Neural crest cell (in vitro differentiated cells): ENCODE measurements at places on chromosomes 5 and 9.

DNA sequence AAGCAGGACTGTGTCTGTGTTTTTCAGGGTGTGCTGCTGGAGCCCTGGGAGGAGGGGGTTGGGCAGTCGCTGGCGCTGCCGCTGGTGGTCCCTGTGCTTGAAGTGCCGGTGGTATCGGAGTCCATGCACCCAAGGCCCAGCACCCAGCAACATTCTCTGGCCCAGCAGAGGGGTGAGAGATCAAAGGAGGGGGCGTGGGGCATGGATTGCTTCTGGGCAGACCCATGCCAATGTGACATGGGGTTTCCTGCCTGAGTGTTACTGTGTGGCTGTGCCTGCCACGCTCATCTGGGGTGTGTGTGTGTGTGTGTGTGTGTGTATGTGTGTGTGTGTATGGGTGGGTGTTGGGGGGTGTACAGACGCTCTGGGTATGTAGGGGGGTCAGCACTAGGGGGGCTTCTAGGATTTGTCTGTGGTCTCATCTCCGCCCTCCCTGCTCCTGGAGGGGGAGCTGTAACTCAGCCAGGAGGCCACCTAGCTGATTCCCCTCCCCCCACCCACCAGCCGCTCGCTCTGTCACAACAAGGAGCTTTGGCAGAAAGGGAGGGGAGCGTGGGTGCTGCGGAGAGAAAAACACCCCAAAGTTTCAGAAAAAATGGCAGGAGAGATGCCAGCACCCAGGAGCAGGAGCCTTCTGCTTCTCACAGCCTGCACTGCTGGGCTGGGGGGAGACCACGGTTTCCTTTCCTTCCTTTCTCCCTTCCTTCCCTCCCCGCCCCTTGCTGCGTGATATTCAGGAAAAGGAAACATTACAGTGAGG, 35.9 kb upstream of the HSPA9 start:
- no peaks in the 10 kb centered on the region for H3K27me3 ChIP-seq
- H3K4me3 ChIP-seq, result peak overlapping the region; percentile 63
- peak; percentile 41 for DNase-seq
- peaks cover 44% of the 10 kb centered on the region for H3K4me1 ChIP-seq
- no peaks in the 10 kb centered on the region for H3K36me3 ChIP-seq

GRCh38 chr5:74356009-74356695, 284.4 kb downstream of the ENC1 start:
- H3K27me3 ChIP-seq, result no peaks in the 10 kb centered on the region
- no peaks in the 10 kb centered on the region for H3K36me3 ChIP-seq
- no peak for DNase-seq
- H3K27ac ChIP-seq, result no peak overlapping the region
- H3K4me1 ChIP-seq, result peaks cover 14% of the 10 kb centered on the region

DNA sequence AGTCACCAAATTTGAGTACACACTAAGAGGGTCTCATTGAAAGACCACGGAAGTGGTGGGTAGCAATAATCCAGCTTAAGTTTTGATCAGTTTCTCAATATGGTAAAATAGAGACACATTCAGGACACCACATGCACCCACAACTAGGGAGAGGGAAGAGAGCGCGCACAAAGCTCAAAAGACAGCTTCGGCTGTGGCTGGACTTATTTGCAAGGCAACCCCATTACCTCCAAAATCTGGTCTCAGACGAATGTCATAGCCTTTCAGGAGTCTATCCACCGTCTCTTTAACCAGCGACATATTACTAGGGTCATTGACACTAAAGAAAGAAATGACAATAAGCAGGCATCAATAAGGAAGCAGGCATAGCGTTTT, 443 bp downstream of the GABRB2 start:
- H3K27ac ChIP-seq, result no peak overlapping the region
- peak overlapping the region; percentile 89 for H3K4me3 ChIP-seq
- peaks cover 93% of the 10 kb centered on the region for H3K27me3 ChIP-seq
- peaks cover 24% of the 10 kb centered on the region for H3K4me1 ChIP-seq

GRCh38 chr5:179294131-179294780, 51.0 kb downstream of the ADAMTS2 start:
- no peaks in the 10 kb centered on the region for H3K27me3 ChIP-seq
- H3K36me3 ChIP-seq, result no peaks in the 10 kb centered on the region
- no peak overlapping the region for H3K27ac ChIP-seq
- no peak overlapping the region for H3K4me3 ChIP-seq

DNA sequence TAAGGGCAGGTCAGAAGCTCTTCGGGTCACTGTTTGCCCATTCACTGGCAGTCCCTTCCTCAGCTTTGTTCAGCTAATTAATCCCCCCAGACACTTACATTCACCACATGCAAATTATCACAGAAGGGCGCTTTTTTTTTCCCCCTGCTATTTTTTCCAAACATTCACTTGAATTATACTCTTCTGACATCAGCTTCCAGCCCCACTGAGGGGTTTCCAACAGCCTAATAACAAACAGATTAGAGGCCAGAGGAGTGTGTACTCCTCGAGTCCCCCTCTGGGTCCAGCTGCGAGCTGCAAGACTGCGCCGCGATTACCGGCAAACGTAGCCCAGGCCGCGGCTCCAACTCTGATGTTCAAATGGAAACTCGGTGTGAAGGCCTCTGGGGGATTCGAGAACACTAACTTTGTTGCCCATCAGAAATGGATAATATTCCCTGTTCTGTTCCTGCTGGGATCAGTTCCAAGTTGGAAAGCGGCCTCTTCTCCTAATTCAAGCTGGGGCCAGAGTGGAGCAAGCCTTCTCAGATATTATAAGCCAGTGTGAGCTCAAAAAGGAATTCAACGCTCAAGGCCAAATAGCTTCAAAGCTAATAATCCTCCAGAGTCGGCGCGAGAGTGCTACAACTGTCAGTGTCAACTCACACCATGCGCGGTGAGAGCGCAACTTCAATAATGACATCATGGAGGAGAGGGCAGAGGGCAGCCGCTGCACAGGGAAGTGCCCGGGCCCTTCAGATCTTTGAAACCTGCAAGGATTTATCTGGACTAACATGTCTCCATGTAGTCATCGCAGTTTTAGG, 560.8 kb downstream of the BNC2 start:
- H3K4me3 ChIP-seq, result peak overlapping the region; percentile 17
- no peak for DNase-seq
- H3K27ac ChIP-seq, result no peak overlapping the region
- H3K36me3 ChIP-seq, result no peaks in the 10 kb centered on the region
- H3K27me3 ChIP-seq, result no peaks in the 10 kb centered on the region

- no peaks in the 10 kb centered on the region for H3K27me3 ChIP-seq
- no peak overlapping the region for H3K27ac ChIP-seq
- no peak overlapping the region for H3K4me3 ChIP-seq
- DNase-seq, result no peak
- H3K4me1 ChIP-seq, result peaks cover 6% of the 10 kb centered on the region
Observed at GRCh38 chr5:81639556-81639955, 111.3 kb downstream of the SSBP2 start.

GRCh38 chr5:9724707-9725106, 94.6 kb upstream of the TAS2R1 start:
- H3K4me3 ChIP-seq, result no peak overlapping the region
- no peak overlapping the region for H3K27ac ChIP-seq
- no peaks in the 10 kb centered on the region for H3K36me3 ChIP-seq
- no peaks in the 10 kb centered on the region for H3K27me3 ChIP-seq
- no peak for DNase-seq

DNA sequence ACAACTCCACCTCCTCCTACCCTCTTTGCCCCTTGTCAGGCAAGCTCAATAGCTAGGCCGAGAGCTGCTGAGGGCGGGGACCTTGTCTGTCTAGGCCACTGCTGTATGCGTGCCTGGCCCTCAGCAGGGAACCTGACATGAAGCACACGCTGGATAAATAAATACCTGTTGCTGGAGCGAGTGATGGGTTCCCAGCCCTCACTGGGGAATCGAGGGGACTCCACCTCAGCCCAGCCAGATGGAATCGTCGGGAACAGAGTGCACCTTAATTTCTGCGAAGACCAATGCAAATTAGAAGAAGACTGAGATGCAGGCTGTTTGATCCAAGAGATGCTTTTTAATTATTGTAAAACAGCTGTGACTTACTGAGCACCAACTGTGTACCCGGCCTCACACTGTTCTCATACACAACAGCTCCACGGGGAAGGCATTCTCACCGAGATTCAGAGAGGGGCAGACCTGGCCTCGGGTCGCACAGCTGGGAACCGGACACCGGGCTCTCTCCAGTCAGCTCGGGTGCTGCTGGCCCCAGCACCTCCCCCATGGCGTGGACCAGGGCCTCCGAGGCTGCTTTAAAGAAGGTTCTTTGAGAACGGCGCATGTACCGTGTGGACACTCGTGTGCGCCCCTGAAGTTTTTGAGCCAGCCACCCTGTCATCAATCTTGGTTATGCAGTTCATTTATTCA, 109.7 kb upstream of the IER5L start:
- DNase-seq, result no peak
- no peak overlapping the region for H3K27ac ChIP-seq
- H3K36me3 ChIP-seq, result no peaks in the 10 kb centered on the region
- peaks cover 31% of the 10 kb centered on the region for H3K4me1 ChIP-seq
- no peak overlapping the region for H3K4me3 ChIP-seq

GRCh38 chr9:76650692-76651091, 113.5 kb upstream of the PCA3 start:
- H3K4me1 ChIP-seq, result peaks cover 28% of the 10 kb centered on the region
- no peak for DNase-seq
- no peak overlapping the region for H3K27ac ChIP-seq
- no peak overlapping the region for H3K4me3 ChIP-seq

DNA sequence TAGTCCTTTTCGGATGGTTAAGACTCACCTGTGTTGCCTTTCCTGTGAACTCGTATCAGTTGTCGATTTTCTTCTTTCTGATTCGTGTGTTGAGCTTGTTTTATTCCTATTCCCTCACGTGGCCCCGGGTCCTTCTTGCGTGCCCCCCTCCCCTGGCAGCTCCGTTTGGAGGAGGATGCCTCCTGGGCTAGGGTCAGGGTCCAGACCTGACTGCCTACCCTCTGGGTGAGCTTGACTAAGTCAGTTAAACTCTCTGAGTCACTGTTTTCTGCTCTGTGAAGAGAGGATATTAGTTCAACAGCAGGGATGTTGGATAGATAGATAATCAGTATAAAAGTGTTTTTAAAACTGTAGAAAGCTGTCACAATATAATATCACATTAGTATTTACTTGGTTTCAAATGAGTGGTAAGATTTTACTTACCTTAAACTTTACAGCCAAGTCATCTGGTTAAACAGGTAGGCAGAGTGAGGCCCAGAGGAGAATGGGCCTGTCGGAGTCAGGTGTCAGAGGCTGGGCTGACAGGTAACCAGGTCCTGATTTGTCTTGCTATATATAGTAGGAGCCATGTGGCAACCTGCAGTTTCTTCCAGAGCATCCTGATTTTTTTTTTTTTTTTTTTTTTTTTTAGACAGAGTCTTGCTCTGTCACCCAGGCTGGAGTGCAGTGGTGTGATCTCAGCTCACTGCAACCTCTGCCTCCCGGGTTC, 24.2 kb downstream of the PPARGC1B start:
- H3K4me3 ChIP-seq, result no peak overlapping the region
- no peak overlapping the region for H3K27ac ChIP-seq

DNA sequence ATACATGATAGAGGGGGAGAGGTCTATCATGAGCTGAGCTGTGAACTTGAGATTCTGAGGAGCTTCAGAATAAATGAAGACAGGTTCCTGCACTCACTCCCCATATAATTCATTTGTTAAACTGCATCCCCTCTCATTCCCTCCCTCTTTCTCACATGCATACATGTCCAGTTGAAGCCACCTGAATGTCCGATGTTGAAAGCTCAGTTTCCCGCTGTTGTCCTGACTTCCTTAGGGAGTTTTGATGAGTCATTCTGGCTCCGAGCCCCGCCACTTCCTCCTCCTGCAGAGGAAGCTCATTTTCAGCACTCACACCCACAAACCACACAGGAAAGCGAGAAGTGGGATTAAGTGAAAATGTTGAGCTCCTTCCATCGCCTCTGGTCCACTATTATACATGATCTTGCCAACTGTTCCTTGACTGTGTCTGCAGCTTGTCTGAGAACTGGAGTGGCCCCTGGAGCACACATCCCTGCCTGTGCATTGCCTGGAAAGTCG, 121.2 kb downstream of the CEMIP2 start:
- H3K27me3 ChIP-seq, result no peaks in the 10 kb centered on the region
- no peaks in the 10 kb centered on the region for H3K36me3 ChIP-seq
- H3K4me1 ChIP-seq, result peaks cover 5% of the 10 kb centered on the region
- no peak overlapping the region for H3K4me3 ChIP-seq

DNA sequence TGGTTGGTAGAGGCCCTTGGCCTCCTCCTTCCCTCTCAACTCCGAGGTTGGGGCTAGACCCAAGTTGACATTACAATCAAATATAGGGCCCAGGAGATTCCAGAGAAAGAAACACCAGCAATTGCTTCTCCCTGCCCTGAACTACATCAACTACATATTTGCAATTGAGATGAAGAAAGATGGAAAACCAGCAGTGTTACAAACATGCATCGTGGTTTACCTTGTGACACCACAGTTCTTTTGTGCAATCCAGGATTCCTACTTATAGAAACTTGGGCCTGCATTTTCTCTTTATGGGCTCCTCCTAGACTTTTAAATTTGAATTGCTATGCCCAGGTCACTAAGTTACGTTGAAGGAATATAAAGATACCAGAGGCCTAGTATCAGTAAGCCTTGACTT, 126.7 kb downstream of the DCP2 start:
- no peaks in the 10 kb centered on the region for H3K27me3 ChIP-seq
- no peaks in the 10 kb centered on the region for H3K4me1 ChIP-seq
- no peak overlapping the region for H3K4me3 ChIP-seq
- no peak for DNase-seq
- peaks cover 6% of the 10 kb centered on the region for H3K36me3 ChIP-seq
- no peak overlapping the region for H3K27ac ChIP-seq

DNA sequence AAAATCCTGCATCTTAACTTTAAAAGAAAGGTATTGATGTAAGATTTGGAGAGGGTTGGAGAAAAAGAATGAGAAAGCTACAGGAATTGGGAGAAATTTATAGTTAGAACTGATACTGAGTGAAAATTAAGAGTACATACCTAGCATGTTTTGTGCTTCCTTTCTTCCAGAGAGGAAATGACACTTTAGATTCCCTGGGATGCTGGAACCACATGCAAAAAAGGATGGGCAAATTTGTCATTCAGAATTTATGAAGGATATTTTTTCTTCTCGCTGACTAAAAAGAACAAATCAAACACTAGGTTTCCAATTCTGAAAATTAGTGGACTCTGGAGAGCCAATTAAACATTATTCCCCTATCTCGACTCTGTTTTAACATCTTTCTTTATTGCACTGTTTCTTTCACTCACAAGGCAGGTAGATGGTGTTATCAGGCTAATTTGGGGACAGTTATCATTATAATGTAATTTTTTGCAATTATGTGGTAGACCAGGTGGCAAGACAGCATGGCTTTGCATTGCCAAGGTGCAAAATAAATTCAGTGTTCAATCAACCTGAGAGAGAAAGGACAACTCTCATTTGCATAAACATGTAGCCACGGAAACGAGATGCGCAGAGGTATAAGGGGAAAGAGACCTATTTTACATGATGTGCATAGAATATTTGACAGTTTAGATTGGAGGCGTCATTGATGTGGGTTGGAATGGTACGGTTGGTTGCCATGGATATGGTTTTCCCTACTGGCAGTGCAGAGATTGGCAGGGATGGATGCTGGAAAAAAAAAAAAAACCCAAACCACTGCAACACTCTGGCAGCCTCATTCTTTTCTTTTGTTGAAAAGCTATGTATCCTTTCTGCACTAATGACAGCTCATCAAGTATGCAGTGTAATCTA, 320.4 kb upstream of the CCNH start:
- DNase-seq, result no peak
- H3K27me3 ChIP-seq, result no peaks in the 10 kb centered on the region
- no peaks in the 10 kb centered on the region for H3K36me3 ChIP-seq
- no peak overlapping the region for H3K4me3 ChIP-seq
- peaks cover 11% of the 10 kb centered on the region for H3K4me1 ChIP-seq
